ENCODE measurements at places on chromosomes 3 and 15.
A peak's percentile ranks its signal among the peaks of the same experiment; 100 is the strongest.

GRCh38 chr3:78642226-78643035 is 1125.4 kb downstream of the ROBO1 start:
- no peak for DNase-seq

DNA sequence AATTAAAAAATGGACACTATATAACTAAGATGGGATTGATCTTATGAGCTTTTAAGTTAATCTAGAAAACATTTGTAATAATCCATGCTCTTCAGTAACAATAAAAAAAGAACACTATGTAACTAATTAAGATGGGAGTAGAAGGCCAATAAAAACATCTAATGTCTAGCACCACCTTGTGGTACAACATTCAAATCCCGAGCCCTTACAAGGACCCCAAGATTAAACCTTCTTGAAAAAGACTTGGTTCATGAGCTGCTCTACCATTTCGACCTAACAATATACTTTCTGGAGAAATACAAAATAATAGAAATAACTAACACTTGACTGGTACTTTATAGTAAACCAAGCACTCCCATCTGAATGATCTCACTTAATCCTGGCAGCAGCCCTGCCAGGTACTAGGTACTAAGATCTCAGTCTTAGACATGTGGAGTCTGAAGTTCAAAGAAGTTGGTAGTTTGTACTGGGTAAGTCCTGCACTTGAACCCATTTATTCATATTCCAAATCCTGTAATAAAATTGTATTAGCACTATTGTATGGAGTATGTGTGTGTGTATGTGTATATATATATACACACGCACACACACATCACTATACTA is 21.8 kb downstream of the METTL6 start:
- no peak for DNase-seq

DNA sequence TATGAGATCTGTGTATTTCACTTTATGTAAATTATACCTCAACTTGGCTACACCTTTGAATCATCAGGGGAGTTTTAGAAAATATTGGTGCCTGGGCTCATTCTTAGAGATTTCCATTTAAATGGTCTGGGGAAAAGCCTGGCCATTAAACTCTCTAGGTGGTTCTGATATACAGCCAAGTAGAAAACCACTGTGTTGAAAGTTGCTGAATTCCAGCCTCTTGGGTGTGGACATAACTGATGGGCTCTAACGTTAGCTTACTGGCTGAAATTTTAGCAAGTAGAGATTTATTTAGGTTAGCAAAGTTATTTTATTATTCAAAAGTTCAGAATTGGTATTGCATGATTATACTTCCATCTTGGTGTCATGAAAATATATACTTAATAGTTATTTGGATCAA is 84.1 kb downstream of the ATG7 start:
- DNase-seq, result no peak

- DNase-seq, result peak; percentile 55
Measured at GRCh38 chr3:50274371-50275104, 4.3 kb upstream of the LSMEM2 start.

DNA sequence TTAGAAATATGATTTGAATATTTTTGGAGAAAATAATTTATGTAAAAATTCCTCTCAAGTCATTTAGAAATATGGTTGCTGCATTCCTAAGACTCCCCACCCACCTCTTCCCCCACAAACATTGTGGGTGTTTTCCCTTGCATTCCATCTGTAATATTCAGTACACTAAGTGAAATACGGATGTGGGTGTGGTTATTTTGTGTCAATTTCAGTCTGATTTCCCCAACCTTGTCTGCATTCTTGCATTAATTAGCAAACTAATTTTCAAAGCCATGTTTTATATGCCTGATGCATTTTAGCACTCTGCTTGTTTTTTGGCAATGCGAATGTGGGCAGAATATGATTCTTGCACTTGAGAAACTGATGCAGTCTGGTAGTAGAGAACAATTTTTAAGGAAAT is 408.3 kb upstream of the RGMA start:
- no peak for DNase-seq

GRCh38 chr3:190773948-190774347 is 88.5 kb downstream of the GMNC start:
- DNase-seq, result no peak

- DNase-seq, result no peak
Measured at GRCh38 chr15:78174401-78174800, 25.2 kb downstream of the IDH3A start.

DNA sequence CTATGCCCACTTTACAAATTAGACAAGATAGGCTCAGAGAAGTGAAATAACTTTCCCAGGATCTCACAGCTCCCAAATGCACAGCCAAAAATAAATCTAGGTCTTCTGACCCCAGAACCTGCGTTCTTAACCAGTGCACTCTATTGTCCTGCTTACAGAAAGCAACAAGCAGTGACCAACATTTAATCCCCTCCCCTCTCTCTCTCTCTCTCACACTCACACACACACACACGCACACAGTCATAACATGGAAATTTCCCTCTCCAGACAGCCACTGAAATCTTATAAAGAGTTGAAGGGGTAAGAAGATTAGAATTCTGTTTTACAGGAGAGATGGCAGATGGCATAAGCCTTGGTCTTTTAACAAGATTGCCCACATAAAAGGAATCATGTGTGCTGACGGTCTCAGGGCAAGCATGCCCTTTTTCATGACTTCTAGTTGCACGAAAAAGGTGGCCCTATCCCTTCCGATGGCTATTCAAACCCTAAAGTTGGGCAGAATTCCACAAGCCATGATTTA is 29.4 kb downstream of the EOGT start:
- DNase-seq, result no peak

GRCh38 chr3:166734734-166735133 is 645.4 kb downstream of the ZBBX start:
- DNase-seq, result no peak

- DNase-seq, result no peak
Measured at GRCh38 chr3:115385774-115386730, 237.3 kb upstream of the GAP43 start.

DNA sequence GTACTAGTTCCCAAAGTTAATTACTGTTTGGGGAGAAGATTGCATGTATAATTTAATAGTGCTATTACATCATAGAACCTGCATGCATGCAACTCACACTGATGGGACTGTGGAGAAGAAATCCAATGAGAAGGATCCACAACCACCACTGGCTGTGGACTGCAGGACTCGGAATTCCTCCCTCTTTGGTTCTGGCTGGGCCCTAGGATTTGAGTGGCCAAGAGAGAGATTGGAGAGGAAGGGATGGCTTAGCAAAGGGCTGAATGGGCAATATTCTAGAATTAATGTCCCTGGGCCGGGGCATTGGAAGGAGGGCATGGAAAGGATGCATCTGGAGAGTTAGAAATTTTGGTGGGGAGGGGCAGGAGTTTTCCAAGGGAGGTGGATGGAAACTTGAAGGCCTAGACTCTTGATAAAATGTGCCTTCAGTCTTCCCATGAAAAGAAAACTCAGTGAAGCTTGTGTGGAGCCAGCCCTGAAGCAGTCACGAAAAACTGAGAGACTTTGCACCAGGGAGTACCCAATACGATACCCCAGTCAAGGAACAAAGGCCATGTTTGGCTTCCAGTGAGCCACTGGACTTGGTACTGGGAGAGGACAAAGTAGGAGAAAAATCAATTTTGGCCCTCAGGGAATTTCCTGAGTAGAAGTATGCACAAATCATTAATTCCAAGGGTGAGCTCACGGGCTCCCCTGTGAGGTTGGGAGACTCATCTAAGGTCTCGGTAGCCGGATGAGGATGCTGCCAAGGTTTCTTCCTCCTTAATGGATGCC is 31.4 kb upstream of the TPM1 start:
- DNase-seq, result no peak
